Activated CD4-positive, alpha-beta T cell treated with anti-CD3 and anti-CD28 coated beads, Interleukin-2, amount 10 ng/mL, durations not matched to agents 24 days and 14 days (primary cell): ENCODE measurements at places on chromosomes 3 and 15. TPM values are rescaled to one million over a fixed set of nuclear protein-coding genes. Genes with fewer than 3 reads are reported as not detected.

- DNase-seq: no peak
Measured at GRCh38 chr3:109863701-109864100, 526.4 kb upstream of the DPPA4 start.

DNA sequence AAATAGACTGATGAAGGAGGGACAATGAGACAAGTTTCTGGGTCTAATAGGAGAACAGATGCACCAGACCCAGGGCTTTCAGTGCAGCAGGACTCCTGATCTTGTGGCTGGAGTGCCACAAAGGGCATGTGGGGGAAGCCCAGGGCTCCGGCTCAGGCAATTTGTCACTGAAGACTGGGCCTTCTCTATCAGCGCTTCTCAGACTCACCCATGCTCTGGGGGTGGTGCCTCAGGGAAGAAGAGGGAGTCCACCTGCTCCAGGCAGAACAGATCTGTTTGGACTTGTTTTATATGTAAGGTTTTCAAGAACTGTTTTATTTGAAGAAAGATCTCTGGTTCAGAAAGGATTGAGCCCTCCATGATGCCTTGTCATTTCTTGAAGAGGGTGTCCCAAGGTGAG, 112.4 kb upstream of the TLE3 start:
- DNase-seq: no peak

Gene PDHB
- total RNA-seq: 68.0 and 69.3 TPM in 2 replicates

Gene CCRL2
- total RNA-seq: 1.7 and 1.9 TPM in 2 replicates

Gene DPPA2
- total RNA-seq: not detected in 2 replicates

Gene CRTAP
- 33.1 and 34.2 TPM in 2 replicates for total RNA-seq
